ENCODE measurements at places on chromosomes 12 and 14.

DNA sequence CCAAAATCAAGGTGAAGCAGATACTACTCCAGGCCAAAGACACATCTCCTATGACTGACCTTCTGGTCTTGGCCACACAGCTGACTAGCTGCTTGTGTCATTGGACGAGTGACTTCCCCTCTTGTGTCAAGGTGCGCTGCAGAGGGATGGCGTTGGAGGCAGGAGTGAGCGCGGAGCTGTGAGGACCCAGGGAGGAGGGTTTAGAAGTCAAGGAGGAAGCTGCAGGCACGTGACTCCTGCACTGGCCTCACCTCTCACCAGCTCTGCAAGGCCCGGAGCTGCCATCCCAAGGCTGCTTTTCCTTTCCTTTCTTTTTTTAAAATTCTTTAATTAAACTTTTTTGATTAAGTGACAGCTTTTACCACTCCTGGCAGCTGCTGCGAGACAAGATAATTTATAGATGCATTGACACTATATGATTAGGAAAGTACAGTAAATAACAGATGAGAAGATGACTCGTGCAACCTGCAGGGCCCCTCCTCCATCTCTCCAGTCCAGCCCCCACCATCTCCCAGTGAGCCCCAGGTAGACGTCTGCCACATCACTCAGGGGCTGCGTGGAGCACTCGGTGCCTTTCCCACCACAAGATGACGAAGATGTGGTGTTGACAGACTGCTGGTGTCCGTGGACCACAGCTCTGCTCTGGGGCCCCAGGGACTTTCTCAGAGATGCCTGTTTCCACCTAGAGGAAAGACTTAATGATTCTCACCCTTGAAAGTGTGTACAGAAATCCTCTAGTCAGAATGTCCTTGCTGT is 350.6 kb downstream of the CACNA1C start:
- DNase-seq: no peak

DNA sequence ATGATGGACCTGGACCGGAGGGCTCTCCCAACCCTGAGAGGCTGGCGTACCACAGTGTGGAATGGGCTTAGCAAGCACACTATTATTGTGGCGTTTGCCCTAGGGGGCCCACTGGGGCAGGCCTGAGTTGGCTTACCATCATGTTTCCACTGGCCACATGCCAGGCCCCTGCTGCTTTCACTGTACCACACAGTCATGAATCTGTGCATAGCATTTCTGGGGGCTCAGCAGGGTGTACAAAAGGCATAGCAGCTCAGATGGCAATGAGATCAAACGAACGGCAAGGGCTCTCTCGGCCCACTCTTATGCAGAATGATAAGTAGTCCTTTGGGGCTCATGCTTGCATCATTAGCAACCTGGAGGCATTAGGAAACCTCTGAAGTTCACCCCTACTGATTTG is 137.0 kb upstream of the HIF1A start:
- DNase-seq: no peak

GRCh38 chr12:20260851-20261250 is 107.5 kb upstream of the PDE3A start:
- no peak for DNase-seq

GRCh38 chr14:52299692-52300278 is 14.3 kb upstream of the PTGER2 start:
- DNase-seq: no peak

DNA sequence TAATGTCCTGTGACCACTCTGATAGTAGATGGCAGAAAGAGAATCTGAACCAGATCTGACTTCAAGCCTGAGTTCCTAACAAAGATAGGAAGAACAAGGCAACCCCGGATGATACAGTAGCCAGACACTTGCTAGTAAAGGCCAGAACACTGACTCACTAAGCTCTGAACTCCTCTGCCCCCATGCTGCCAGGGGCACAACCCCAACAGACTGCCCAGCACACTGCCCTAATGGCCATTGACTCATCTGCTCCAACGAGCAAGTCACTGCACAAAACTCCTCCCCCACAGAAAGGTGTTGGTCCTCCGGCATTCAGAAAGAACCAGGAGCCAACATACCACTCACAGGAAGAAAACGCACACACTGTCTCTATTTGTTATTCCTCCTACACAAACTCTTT is 179.6 kb upstream of the NUDT4 start:
- no peak for DNase-seq

GRCh38 chr14:54742492-54743350 is 159.9 kb downstream of the GCH1 start:
- no peak for DNase-seq

GRCh38 chr14:70887207-70887681 is 20.0 kb upstream of the PCNX1 start:
- DNase-seq: no peak

- DNase-seq: no peak
These were observed 135.0 kb upstream of the LRIG3 start for GRCh38 chr12:59055204-59055860.

- DNase-seq: no peak
These were observed 158.6 kb downstream of the SLC41A2 start for GRCh38 chr12:104799458-104799857.

GRCh38 chr12:62306569-62307530 is 46.6 kb downstream of the USP15 start:
- DNase-seq: no peak

- no peak for DNase-seq
These were observed 1.8 kb upstream of the ZBTB39 start for GRCh38 chr12:57008178-57008577.

- no peak for DNase-seq
These were observed 457.0 kb downstream of the SLC6A15 start for GRCh38 chr12:84455598-84455997.

GRCh38 chr12:56677680-56678079 is 10.4 kb downstream of the PTGES3 start:
- DNase-seq: no peak

DNA sequence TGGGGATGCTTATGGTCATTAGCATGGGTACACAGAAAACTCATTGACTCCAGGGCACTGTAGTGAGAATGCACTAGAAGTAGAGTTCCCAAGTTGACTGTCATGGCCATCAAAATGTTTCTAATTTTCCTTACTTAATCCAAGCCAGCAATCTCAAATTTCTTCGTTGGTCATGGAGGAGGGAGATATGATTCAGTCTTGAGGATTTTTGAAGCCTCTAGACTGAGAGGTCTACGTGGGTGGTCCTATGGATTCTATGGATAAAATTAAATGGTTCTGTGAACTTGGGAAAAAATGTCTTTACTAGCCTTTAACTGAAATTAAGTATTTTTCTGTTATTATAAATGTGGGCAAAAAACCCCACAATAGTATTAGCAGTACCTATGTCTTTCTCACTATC is 508.5 kb downstream of the FUT8 start:
- no peak for DNase-seq

GRCh38 chr14:75295491-75296345 is 17.1 kb downstream of the FOS start:
- peak; percentile 66 for DNase-seq

DNA sequence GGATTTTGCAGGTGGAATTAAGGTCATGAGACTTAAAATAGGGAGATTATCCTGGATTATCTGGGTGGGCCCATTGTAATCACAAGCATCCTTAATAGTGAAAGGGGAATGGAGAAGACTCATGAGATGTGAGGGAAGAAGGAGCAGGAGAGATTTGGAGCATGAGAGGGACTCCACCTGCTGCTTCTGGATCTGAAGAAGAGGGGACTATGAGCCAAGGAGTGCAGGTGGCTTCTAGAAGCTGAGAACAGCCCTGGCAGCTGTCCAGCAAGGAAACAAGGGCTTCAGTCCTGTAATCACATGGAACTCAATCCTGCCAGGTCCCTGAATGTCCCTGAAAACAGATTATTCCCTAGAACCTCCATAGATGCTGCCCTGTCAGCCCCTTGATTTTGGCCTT is 67.8 kb downstream of the PELI2 start:
- no peak for DNase-seq

DNA sequence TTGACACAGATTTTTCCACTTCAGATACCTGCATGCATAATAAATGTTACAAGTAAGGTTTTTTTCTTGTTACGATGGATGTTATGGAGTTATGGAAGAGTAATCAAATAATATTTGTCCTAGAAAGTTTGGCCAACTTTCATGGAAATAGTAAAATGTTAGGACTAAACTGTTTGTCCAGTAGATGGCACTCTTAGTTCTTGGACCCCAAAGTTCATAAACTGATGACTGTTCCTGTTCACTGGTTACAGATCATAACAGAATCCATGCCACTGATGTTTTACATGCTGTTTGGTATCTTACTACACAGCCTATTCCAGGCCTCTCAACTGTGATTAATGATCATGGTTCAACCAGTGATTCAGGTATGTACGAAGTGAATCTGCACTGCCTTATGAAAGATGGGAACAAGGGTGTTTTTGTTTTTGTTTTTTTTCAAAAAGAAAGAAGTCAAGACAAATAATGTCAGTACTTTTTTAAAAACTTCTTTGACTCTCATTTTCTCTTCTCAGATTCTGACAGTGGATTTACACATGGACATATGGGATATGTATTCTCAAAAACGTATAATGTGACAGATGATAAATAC is 48.8 kb upstream of the SLCO1C1 start:
- no peak for DNase-seq

- DNase-seq: no peak
These were observed 83.8 kb downstream of the GALNT9 start for GRCh38 chr12:132245521-132246101.

DNA sequence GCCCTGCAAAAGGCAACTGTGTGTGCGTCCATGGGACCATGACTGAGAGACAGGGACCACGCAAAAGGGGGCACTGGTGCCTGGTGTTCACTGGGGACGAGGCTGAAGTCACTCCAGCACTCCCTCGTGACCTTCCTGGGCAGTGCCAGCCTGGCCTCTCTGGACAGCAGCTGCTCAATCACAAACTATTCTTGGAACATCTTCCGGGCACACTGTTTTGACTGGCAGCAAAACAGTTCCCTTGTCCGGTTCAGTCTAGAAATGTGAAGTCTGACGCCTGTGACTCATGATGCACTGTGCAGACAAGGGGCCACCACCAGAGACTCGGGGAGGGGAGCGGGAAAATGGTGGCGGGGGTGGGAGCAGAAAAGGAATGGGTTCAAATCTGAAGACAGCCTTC is 20.8 kb downstream of the SNRNP35 start:
- DNase-seq: no peak

DNA sequence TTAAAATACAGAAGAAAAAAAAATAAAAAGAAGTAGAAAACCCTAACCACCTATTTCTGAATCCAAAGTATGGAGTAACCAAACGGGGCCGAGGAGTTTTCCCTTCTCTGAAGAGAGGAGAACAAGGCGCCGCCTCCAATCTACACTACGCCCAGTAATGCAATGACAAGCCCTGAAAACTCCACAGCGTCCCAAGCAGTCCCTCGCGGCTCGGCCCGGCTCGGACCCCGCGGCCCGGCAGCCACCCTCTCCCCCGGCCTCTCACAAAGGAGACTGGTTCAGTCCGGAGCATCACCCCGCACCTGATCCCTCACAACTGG is 371 bp downstream of the CHD8 start:
- DNase-seq: no peak

- no peak for DNase-seq
These were observed 7.4 kb upstream of the PLEKHG6 start for GRCh38 chr12:6303071-6303470.

DNA sequence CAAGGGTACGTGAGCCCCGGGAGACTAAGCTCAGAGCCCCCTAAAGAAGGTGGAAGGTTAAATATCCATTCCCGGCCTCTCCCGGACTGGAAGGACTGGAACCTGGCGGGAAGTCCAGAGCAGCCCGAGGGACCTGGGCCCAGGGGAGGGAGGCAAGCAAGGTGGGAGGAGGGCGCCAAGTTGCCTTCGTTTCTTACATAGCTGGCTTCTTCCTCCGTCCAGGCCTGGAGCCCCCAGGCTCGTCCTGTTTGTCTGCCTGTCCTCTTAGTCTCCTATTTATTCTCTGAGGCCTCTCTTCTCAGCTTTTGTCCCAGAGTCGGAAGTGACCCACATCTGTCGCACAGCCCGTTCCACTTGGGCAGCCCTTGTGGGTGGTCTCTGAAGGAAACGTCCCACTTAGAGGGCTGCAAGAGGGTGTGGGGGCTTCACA is 745 bp downstream of the PCK2 start:
- DNase-seq: no peak

DNA sequence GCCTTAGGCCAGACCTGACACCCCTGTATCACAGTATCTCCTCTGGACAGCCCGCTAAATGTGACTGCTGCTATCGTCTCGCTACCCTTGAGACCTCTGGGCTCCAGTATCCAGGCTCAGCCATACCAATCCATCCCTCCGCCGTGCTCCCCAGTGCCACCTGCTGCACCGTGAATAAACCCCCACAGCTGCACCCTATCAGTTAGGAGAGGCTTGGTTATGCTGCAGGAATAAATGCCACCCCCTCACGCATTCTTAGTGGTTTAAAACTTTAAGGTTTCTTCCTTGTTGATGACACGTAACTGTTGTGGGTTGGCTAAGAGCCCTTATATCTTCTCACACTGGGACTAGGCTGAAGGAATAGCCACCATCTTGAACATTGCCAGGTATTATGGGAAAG is 12.1 kb downstream of the CCDC63 start:
- no peak for DNase-seq

DNA sequence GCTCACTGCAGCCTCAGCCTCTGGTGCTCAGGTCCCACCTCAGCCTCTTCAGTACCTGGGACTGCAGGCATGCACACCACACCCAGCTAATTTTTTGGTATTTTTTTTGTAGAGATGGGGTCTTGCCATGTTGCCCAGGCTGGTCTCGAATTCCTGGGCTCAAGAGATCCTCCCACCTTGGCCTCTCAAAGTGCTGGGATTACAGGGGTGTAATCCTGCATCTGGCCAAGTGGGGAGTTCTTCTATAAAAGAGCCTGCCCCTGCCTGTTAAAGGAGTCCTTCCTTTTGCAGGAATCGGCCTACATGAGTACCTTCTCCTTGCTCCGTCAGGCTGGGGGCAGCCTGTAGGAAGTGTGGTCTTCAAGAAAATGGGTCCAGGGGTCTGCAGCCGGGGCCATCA is 54.1 kb upstream of the RASSF3 start:
- DNase-seq: no peak

DNA sequence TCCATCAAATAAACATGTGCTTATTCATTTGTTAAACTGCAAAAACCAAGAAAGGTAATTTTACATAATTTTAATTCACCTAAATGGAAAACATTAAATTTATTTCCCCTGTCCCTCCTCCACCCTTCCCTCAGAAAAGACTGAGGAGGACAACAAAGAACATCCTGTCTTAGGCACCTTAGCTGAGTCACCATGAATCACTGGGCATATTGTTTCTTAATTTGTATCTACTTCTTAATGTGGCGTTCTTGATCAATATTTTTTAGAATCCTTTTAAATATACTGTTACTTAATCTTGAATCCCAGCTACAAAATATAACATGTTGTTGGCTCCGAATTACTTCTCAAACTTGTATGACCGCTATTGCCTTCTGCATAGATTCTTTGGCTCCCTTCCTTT is 23.5 kb downstream of the SIX6 start:
- DNase-seq: no peak

- no peak for DNase-seq
These were observed 225.1 kb upstream of the CRY1 start for GRCh38 chr12:107318556-107318805.

GRCh38 chr14:99440278-99440677 is 40.4 kb downstream of the SETD3 start:
- no peak for DNase-seq
